ENCODE measurements at places on chromosomes 7 and 10.

- no peak for DNase-seq
These were observed 54.1 kb downstream of the ZNF467 start for GRCh38 chr7:149719050-149719899.

DNA sequence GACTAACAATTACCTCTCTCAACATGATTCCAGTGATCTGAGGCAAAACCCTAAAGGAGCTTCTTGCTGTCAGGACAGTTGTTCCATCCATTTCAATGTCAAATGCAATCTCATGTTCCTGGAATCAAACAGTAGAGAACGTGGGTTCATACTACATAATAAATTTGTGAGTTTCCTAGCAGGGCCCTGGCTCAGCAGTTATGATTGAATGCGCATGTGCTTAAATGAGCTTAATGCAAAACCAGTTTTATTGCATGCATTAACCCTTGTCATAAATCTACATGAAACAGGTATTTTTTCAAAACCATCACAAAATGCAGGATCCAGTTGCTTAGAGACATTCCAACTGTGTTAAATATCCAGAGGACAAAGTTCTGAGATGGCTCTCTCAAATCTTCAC lies 225.4 kb upstream of the TMEM72 start:
- DNase-seq: no peak

GRCh38 chr10:78811174-78811573 lies 257.6 kb upstream of the ZMIZ1 start:
- DNase-seq: no peak

GRCh38 chr7:38178695-38179344 lies 775 bp downstream of the STARD3NL start:
- no peak for DNase-seq

- no peak for DNase-seq
These were observed 911 bp upstream of the HNRNPH3 start for GRCh38 chr10:68330852-68331454.

DNA sequence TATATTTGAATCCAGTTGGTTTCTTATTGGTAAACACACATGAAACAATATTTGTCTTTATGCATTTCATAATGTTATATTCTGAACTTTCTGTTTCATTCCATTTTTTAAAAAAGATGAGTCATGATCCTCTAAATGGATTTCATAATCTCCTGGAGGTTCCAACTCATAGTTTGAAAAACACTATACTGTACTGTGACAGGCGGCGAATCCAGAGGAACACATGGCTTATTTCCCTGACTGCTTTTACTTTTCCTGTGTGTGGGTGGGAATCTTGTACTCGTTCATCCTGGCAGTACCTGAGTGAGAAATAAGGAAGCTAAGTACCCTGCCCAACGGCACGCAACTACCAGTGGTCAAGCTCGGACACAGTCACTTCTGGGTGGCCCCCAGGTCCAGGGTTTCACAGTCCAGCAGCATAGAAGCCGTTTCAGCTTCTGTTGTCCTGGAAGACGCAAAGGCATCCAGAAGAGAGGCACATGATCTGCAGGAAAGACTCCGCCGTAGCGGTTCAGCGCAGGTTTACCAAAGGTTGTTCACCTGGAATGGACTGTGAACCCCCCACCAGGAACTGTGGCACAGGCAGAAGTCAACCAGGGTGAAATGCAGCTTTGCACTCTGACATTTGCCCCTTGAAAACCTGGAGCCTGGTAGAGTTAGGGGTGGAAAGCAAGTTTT lies 117.7 kb downstream of the CCNY start:
- no peak for DNase-seq

- no peak for DNase-seq
These were observed 77.3 kb downstream of the STK31 start for GRCh38 chr7:23787272-23787671.

DNA sequence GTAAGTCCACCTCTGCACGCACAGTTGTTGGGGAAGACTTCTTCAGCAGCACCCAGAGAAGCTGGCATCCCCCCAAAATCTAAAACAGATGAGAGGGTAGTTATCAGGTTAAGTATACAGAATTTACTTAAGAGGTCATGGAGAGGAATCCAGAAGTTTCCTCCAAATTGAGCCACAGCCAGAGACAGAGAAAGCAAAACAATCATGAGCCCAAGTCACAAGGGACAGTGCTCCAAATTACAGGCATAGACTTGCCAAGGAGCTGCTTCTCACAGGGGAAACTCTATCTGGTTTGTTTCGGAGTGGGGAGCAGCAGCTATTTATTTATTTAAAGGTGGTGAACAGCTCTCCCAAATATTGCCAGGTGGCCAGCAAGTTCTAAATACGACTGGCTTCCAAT lies 308.4 kb downstream of the SKIDA1 start:
- no peak for DNase-seq

- DNase-seq: no peak
These were observed 11.9 kb upstream of the PLEKHA1 start for GRCh38 chr10:122362621-122363020.

DNA sequence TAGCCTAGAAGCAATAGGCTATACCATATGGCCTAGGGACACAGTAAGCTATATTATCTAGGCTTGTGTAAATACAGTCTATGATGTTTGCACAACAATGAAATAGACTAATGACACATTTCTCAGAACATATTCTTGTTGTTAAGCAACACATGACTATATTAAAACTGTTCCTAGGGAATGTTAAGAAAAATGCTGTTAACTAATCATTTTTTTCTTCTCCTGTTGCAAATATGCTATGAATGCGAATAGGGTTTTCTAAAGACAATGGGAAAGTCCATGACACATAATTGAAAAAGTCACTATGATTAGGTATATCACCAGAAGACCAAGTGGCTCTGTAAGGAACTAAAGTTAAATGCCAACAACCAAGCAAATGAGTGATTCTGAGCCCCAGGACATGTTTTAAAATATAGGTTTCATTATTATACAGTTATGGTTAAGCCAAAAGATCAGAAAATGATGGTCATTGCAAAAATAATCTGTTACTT lies 454.0 kb upstream of the SORCS1 start:
- no peak for DNase-seq

GRCh38 chr7:28800150-28800549 lies 158.0 kb downstream of the TRIL start:
- DNase-seq: no peak

- peak; percentile 36 for DNase-seq
These were observed 70.3 kb upstream of the KMT2E start for GRCh38 chr7:104943502-104944343.

- DNase-seq: no peak
These were observed 481.3 kb downstream of the DNAJB6 start for GRCh38 chr7:157817944-157818700.

- DNase-seq: no peak
These were observed 52.5 kb upstream of the LHFPL3 start for GRCh38 chr7:104275900-104276299.

- no peak for DNase-seq
These were observed 49.8 kb upstream of the FGFR2 start for GRCh38 chr10:121648059-121648458.

DNA sequence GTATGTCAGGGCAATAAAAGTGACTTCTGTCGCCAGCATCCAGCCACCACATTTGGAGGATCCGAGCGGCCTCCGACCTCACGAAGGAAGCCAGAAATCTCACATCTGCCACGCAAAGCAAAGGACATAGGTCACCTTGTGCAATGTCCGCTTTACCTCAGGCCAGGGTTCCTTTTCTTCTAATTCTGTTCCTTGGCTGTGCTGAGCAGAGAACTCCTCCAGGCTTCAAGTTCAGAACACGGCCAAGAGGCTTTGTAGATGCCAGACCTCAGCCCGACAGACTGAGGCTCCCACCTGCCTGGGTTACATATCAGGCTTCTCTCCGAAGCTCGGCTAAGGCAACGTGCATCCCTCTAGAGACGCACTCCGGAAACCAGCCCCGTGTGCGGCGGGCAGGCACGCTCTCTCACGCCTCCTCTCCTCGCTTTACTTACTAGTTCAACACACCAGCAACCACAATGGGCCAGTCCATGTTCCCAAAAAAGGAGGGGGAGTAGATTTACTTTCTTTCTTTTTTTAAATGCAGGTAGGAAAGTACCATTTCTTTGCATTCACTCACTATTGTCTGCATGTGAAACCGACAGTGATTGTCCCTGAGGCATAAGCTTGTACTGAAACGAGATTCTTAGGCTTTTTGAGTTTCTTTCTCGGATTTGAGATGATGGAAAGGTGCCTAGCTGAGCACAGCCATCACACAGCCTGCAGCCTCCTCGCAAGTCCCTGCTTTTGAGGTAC lies 122.4 kb upstream of the AFAP1L2 start:
- DNase-seq: peak; percentile 82

DNA sequence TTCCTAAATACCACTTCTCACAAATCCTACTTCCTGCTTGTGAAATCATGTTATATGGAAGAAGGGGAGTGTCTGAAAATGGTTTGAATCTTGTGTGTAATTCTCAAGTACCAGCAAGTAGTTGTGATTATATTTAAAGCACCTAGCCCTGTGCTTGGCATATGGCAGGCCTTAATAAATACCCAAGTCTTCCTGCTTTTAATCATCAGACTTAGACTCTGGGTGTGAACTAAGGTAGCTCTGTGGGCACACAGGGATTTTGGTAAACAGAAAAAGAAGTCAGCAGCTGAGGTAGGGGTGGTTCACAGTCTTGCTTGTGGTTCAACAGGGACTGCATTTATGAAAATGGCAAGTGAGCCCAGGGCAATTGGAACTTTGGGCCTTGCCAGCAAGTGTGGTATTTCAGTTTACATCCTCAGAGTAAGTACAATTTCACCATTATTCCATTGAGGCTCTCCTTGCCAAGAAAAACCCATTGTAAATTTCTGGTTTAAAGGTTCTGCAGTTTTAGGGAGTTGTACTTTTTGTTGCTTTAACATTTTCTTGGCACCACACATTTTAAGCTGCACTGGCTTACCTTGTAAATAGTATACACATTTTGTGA lies 215.5 kb downstream of the AUTS2 start:
- DNase-seq: no peak

- DNase-seq: no peak
These were observed 99.8 kb upstream of the HGF start for GRCh38 chr7:81869670-81870069.

DNA sequence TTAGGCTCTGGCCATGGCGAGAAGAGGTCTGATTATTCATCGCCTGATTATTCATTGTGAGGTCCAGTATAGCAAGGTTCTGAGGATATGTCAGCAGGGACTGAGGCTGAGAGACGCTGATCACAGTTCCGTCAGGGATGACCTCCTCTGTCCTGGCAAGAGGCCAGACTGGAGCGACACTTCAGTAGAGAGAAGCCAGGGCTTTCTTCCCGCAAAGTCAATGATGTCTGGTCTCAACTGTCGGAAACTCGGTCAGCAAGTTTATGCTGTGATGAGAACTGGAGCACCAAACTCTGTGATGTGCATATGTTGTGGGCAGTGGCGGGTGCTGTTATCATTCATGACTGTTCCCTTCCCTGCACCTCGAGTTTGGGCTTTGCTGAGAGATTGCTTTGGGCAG lies 29.0 kb upstream of the GNA12 start:
- no peak for DNase-seq

- DNase-seq: no peak
These were observed 122.5 kb downstream of the KIAA1217 start for GRCh38 chr10:24331457-24331856.

GRCh38 chr10:16612115-16612980 lies 90.7 kb upstream of the C1QL3 start:
- DNase-seq: no peak

- DNase-seq: no peak
These were observed 18.5 kb downstream of the PIK3CG start for GRCh38 chr7:106883456-106884026.

DNA sequence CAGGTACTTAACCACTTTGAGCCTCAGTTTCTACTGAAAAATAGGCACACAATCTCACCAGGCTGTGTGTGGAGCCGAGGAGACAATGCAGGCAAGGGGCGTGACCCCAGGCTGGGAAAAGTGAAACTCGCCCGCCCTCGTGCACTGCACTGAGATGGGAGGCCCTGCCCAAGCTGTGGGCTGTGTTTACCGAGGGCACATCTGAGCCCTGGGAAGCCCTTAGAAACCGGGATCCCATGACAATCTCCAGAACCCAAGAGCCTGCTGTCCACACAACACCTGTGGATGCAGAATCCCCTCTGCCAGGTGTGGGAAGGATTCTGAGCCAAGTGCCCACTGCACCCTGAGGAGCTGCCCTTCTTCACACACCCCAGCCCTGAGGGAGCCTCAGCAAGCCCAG lies 198.3 kb downstream of the GRID1 start:
- no peak for DNase-seq

DNA sequence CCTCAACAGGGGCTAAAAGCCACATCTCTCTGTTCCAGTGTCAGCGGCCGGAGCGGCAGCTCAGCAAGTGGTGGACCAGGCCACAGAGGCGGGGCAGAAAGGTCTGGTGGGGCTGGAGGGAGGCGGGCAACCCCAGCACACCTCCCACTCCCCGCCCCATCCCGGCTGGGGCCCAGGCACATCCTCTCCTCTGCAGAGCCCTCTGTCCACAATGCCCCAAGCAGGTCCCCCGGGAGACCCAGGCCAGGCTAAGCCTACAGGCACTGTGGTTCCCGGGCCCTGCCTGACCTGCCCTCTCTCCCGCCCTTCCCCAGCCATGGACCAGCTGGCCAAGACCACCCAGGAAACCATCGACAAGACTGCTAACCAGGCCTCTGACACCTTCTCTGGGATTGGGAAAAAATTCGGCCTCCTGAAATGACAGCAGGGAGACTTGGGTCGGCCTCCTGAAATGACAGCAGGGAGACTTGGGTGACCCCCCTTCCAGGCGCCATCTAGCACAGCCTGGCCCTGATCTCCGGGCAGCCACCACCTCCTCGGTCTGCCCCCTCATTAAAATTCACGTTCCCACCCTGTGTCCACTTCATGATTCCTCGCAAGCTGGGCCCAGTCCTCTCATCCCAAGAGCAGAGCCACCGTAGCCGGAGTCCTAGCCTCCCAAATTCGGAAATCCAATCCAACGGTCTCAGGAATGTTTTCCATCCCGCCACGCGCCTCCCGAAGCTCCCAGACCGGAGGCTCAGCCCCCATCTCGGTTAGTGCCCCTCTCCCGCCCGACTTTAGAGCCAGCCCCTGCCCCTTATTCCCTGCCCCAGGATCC lies 2.1 kb downstream of the ADIRF start:
- no peak for DNase-seq

- DNase-seq: no peak
These were observed 284.4 kb downstream of the CRPPA start for GRCh38 chr7:16136896-16137295.

DNA sequence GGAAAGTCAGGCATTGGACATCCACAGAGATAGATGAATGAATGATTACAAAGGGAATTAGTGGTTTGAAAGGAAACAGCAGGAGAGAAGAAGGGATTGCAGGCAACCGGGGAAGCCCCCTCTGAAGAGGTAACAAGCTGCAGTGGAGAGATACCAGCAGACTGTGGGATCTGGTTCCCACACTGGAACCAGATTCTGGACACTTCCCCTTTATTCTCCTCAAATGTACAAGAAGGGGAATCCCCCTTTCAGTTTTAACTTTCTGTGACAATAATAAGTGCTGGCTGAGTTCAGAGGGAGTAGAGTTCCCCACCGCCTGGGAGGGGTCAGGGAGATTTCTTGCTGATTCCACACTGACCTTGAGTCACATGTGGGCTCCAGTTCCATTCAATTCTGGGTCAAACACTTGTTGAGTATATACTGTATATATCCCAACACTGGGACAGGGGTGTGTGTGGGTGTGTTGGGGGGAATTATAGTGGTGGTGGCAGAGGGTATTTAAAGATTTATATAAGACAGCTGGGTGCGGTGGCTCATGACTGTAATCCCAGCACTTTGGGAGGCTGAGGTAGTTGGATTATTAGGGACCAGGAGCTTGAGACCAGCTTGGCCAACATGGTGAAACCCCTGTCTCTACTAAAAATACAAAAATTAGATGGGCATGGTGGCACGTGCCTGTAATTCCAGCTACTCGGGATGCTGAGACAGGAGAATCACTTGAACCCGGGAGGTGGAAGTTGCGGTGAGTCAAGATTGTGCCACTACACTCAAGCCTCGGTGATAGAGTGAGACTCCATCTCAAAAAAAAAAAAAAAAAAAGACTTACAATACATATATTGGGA lies 16.5 kb upstream of the DDIT4 start:
- no peak for DNase-seq
